ENCODE measurements at places on chromosomes 11 and 22. TPM values are rescaled to one million over a fixed set of nuclear protein-coding genes. Genes with fewer than 3 reads are reported as not detected.

Gene BRD1
- 8.0 TPM for total RNA-seq

Gene MAPK11
- 15.4 TPM for total RNA-seq

Gene ZNF408
- total RNA-seq = 7.9 TPM

Gene SPINDOC
- 23.0 TPM for total RNA-seq

Gene SMIM35
- not detected for total RNA-seq

Gene NELL1
- total RNA-seq = not detected

Gene POGLUT3
- total RNA-seq = 46.0 TPM

Gene MUC2
- not detected for total RNA-seq

Gene CNGA4
- 0.17 TPM for total RNA-seq

Gene NRIP3
- total RNA-seq = 28.1 TPM

Measured in A172 (cell line).